ENCODE measurements at places on chromosomes 7 and 10.

- DNase-seq = no peak
Measured at GRCh38 chr7:81624650-81625631, 144.9 kb downstream of the HGF start.

DNA sequence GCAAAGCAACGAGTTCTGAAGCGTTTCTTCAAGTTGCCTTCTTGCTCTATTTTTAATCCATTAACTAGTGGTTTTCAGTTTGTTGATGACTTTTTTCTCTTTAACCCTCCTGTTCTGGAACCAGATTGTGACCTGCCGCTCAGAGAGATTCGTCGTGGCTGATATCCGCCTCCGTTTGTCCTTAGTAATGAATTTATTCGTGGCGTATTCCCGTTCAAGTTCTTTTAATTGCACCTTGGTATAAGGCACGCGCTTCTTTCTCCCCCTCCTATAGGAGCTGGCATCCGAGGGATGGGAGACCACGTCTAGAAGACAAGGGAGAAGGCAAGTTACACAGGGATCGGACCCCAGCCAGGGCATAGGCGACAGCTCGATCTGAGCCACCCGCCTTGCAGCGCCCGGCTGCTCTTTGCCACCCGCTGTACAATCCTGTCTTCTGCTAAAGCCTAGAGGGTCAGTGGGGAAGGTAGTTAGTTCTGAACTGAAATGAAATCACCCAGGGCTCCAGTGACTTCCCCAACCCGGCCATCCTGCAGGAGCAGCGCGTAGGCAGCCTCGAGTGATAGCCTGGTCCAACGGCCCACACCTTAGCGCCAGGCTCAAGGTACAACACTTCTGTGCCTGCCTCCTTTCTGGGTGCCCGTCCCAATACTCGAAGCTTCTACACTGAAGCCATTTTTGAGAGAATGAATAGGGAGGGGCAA is 1.6 kb downstream of the HOXA13 start:
- no peak for DNase-seq

DNA sequence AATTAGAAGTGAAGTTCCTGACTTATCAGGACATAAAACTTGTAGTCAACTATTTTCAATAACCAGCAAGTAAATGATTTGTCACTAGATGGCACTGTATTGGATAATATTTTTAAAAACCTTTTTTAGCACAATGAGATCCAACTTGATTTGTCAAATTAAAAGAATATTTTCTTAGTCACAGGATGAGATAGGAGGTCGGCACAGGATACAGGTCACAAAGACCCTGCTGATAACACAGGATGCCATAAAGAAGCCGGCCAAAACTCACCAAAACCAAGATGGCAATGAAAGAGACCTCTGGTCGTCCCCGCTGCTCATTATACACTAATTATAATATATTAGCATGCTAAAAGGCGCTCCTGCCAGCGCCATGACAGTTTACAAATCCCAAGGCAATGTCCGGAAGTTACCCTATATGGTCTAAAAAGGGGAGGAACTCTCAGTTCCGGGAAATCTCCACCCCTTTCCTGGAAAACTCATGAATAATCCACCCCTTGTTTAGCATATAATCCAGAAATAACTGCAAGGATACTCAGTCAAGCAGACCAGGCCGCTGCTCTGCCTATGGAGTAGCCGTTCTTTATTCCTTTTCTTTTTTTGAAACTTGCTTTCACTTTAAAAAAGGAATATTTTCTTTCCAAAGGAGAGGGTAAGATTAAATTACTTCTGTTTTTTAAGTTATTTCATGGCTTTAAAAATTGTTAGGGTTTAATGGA is 255.7 kb upstream of the MKLN1 start:
- DNase-seq = no peak

GRCh38 chr10:97889461-97890265 is 40.0 kb downstream of the GOLGA7B start:
- DNase-seq = peak; percentile 22

GRCh38 chr10:44325157-44325556 is 59.7 kb downstream of the CXCL12 start:
- no peak for DNase-seq

DNA sequence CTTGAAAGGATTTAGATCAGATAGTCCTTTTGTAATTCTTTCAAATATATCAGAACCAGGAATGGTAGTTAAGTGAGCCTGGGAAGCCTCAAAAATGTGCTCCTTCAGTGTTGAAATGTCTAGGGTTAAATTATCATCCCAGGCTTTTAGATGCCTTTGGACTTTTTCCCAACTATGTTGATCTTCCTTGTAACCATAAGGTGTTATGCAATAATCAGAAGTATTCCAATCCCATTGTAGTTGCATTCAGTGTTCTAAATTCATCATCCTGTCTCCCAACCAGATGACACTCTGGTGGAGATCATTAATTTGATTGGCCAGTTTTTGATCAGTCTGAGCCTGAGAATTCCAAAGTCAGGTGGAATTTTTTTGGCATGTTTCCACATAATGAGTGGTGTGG is 35.1 kb upstream of the AKR1C2 start:
- no peak for DNase-seq

GRCh38 chr7:90654718-90655427 is 58.8 kb downstream of the CDK14 start:
- no peak for DNase-seq

- DNase-seq = no peak
Measured at GRCh38 chr7:101167645-101168411, 2.5 kb upstream of the VGF start.

GRCh38 chr7:129828989-129829736 is 123.6 kb downstream of the UBE2H start:
- no peak for DNase-seq

DNA sequence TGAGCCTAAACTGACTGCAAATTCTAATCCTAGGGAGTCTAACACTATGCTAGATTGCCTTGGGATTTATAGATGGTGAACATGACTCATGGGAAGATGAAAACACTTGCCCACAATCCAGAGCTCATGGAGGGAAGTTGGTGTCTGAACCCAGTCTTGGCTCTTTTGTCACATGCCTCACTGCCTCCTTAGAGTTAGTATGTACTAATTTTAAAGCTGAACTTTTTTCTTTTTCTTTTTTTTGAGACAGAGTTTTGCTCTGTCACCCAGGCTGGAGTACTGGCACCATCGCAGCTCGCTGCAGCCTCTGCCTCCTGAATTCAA is 14.4 kb downstream of the MRPL32 start:
- DNase-seq = no peak

DNA sequence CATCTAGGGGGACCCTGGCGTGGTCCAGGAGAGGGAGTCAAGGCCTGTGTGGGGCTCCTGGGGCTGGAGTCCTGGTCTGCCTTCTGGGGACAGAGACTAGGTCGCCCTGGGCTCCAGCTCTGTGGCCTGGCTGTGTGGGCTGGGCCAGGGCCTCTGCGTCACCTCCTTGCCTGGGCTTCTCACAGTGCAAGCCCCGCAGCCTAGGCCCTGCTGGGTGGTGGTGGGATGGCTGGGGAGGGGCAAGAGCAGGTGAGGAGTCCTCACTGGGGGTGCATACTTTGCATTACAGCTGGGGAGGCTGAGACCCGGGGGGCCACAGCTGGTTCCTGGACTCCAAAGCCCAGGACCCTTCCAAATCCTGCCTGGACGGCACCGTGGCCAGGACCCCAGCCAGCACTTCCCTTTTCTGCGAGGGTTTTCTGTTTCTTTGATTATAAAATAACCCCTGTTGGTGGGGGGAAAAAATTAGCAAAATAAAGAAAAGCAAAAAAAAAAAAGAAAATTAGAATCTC is 23.5 kb downstream of the PWWP2B start:
- no peak for DNase-seq

GRCh38 chr10:51800121-51800520 is 100.7 kb upstream of the CSTF2T start:
- DNase-seq = no peak

DNA sequence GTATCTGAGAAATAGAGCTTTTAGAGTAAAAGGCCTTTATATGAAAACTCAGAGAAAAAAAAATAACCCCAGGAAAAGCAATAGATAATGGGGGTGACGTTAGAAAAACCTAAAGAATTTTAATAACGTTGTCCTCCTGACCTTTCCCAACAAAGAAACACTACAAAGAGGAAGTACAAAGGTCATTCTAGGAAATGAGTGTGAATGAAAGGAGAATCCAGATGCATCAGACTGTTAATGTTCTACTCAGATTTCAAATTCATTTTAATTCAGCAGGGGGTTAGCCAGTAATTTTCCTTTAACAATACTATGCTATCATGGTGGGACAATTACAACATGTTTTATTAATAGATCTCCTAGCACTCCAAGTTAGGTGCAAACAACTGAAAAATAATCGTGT is 73.8 kb upstream of the CDK1 start:
- no peak for DNase-seq

Data from NCI-H1417 treated with DMSO at 0.1 percent for 48 hours (cell line).